Effector CD8-positive, alpha-beta T cell (primary cell): ENCODE measurements at places on chromosomes 2 and 18.

GRCh38 chr2:53021828-53022227, 745.8 kb upstream of the CHAC2 start:
- no peak for DNase-seq

GRCh38 chr2:224565452-224566035, 19.6 kb downstream of the CUL3 start:
- no peak for DNase-seq

GRCh38 chr2:102126169-102126568, 16.4 kb upstream of the IL1R1 start:
- DNase-seq, result no peak

- DNase-seq, result no peak
These were observed 69.6 kb downstream of the SLC66A3 start for GRCh38 chr2:11224887-11225286.

DNA sequence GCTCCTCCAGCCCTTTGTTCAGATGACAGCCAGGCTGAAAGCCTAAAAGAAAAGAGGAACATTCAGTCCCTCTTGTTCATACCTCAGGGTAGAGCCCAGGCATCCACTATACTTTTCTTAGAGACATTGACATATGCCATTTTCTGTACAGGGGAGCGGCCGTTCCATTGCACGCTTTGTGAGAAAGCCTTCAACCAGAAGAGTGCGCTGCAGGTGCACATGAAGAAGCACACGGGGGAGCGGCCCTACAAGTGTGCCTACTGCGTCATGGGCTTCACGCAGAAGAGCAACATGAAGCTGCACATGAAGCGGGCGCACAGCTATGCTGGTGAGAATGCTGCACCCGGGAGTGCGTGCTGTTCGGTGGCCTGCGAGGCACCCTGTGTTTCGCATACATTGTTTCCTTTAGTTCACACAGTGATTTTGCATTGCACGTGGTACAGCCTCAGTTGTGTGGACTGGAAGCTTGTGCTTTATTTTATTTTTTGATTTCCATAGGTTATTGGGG, 138.2 kb downstream of the ZNF236 start:
- DNase-seq, result no peak

- no peak for DNase-seq
These were observed 551.4 kb downstream of the NRXN1 start for GRCh38 chr2:50480507-50480906.

DNA sequence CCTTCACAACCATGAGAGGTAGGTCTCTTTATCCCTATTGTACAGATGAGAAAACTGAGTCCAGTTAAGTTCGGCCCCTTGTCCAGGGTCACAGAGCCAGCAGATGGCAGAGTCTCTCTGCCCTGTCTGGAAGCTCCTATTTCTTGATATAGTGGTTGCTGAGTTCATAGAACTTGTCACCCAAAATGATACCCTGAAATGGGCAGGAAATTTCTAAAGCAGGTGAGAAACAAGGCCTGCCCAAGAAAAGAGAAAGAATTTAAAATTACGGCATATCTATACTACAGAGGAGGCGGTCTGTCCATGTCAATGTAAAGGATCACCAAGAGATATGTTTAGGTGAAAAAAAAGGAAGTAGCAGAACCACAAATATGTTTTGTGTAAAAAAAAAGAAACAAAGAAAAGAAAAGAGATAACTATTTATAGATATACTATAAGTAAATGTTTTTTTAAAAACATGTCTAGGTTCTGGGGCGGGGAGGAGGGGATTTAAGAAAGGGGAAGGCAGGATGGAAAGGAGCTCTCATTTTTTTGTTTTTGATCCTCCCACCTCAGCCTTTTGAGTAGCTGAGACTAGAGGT, 39.8 kb downstream of the MYO7B start:
- no peak for DNase-seq
